ENCODE measurements at places on chromosomes 2 and 18. TPM values are rescaled to one million over a fixed set of nuclear protein-coding genes. Genes with fewer than 3 reads are reported as not detected.

GRCh38 chr2:172228177-172228808 lies 125.6 kb upstream of the DLX2 start:
- no peak for DNase-seq

Gene FOXI3
- not detected for total RNA-seq

- peak; percentile 57 for DNase-seq
Observed at GRCh38 chr18:77124452-77124922, 8.1 kb downstream of the MBP start.

Gene AUP1
- total RNA-seq = 121 TPM

DNA sequence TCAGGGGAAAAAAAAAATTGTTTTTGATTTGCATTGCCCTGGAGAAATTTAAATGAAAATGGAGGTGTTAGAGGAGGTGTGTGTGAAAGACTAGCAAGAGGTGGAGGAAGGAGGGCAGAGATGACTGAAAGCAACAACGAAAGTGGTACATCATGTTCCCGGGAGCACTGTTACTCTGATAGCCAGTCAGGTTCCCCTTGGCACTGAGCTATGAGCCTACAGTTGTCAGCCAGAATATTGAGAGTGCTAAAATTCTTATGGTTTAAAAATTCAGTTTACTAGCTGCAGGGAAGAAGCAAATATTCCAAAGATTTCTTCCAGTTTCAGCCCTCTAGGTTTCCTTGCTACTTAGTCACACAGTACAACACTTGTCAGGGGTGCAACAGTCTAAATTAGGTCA lies 366.7 kb upstream of the DLGAP1 start:
- DNase-seq = no peak

GRCh38 chr18:29056800-29057199 lies 879.9 kb upstream of the CDH2 start:
- no peak for DNase-seq

Gene TRMT61B
- total RNA-seq = 9.4 TPM

Gene GAD1
- 3.2 TPM for total RNA-seq

DNA sequence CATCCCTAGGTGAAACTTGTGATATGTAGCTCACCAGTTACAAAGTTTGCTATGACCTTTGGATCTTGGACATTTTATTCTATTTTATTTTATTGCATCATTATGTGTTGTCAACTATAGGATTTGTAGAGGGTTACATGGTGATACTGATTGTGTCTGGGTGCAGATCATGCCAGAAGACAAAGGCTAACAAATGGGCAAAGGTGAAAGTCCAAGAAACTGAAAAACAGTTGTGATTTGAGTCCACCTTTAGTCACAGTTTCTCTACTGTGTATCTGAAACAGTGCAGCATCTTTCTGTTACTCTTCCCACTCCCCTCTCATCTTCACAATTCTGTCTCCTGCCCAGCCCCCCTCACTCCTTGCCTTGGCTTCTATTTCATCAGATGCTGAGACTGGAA lies 111.9 kb upstream of the LYPD6 start:
- no peak for DNase-seq

GRCh38 chr18:49565612-49566011 lies 3.8 kb downstream of the LIPG start:
- DNase-seq = no peak

DNA sequence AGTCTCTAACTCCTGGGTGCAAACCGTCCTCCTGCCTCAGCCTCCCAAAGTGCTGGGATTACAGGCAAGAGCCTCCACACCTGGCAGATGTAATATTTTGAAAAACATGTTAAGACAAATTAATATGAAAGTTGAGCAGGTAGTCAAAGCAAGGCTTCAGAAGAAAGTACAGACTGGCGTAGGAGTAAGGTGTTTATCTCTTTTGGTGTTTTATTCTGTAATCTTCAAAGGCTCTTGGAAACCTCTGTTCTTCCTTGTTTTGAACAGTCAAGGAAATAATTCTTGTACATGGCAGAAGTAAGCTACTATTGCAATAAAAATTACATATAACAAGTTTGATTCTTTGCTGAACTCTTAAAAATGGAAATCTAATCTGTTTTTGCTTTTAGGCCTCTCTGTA lies 5.3 kb downstream of the RNF138 start:
- DNase-seq = no peak

DNA sequence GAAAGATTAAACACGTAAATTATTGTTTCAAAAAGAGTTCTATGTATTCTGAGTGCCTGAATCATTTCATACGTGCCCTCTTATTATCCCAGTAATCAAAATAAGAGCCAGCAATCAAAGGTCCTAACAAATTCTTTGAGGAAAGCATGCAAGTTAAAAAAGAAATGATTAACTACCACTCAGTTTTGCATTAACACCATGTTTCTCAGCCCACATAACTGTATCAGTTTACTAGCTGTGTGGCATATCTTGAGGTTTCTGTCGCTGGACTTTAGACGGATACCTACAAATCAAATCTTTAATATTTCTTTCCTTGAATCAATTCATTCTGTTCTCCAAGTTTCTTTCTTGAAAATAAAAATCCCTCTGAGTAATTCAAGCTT lies 668.9 kb upstream of the CHAC2 start:
- no peak for DNase-seq

GRCh38 chr2:212727751-212728150 lies 189.1 kb upstream of the ERBB4 start:
- DNase-seq = no peak

DNA sequence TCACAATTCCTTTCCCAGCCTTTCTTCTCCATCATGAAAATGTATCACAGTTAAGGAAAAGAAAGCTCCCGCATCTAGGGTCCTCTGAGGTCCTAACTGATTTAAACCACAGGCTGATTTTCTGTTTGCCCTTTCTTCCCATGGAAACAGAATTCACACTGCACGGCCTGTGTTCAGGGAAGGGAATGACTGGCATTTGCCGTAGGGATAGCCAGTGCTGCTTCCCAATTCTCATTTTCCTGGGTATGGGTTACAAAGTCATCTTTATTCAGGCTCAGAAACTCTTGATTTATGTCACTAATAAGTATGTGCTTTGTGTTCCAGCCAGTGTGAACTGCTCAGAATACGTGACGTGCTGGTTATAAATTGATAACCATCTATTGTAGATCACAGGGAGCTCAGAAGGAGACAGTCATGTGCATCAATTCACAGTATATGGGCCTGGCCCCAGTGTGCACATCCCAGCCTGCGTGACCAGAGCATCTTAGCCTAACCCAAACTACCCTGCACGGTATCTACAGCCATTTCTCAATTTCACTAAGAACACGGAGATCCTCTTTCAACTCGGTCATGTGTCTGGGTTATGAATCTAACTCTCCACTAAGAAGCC lies 163.3 kb downstream of the LRRC30 start:
- no peak for DNase-seq

- DNase-seq = peak; percentile 53
Observed at GRCh38 chr18:76823587-76824011, 1.2 kb downstream of the ZNF236 start.

Gene PROM2
- 0.54 TPM for total RNA-seq

DNA sequence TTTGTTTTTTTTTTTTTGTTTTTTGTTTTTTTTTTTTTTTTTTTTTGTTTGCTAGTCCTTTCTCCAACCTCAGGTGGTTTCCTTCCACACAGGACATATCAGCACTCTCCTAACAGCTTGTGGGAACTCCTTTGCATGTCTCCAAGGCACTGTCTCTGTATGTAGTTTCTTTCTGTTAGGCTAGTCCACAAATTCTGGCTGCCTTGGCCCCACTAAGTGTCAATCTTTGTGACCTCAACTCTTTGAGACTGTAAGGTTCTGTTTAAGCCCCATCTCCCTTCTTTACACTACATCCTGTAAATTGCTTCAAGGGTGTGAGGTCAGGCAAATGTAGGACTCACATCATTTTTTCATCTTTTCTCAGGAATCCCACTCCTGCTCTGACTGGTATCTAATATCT lies 85.1 kb downstream of the NCOA1 start:
- DNase-seq = no peak

Gene REG3A
- not detected for total RNA-seq

DNA sequence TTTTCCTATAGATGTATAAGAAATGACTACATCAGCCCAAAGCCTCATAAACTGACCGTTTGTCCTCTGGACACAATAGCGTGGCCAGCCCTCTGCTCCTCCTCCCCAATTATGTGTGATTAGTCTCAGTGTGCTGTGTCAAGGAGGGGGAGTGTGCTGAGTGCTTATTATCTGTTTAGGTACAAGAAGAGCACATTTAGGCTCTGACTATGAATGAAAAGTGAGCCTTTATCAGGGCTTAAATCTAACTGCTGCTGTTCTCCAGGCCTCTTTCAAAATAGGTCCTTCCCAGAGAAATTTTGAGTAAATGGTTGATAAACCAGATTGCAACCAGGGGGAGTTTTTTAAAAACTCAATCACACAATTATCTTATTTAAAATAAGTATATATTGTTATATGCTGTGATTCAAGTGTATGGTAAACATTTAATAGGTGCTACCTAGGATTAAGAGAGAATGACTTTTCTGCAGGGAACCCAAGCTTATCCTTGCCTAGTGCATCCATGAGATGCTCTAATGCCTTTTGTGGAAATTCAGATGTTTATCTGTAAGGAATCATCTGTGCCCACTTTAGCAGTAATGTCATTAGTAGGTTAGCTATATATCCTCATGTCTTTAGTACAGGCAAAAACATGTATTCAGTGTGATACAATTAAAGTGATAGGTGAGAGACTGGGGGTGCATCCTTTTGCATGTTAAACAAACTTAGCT lies 168.7 kb upstream of the SIX3 start:
- DNase-seq = no peak

Gene C2orf66
- 0.27 TPM for total RNA-seq

DNA sequence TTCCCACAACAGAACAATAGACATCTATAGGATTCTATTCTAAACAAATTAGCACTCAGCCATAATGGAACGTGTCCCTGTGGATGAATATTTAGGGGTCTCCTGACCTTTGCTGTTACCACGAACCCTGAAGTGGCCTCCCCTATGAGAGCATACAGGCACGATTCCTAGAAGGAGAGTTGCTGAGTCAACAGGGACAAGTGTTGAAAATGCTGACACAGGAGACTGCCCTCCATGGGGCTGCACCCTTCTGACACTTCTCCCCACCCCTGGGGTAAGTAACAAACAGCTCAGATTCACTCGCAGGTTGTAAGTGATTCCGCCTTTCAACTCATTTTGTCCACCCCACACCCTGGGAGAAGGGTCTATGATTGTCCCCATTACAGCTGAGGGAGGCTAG lies 14.1 kb upstream of the STK25 start:
- no peak for DNase-seq

Gene CDH2
- total RNA-seq = 3.5 TPM

GRCh38 chr18:24187049-24187448 lies 48.2 kb downstream of the CABYR start:
- DNase-seq = no peak

Gene SNORC
- total RNA-seq = 0.54 TPM

Gene LYPD1
- not detected for total RNA-seq

DNA sequence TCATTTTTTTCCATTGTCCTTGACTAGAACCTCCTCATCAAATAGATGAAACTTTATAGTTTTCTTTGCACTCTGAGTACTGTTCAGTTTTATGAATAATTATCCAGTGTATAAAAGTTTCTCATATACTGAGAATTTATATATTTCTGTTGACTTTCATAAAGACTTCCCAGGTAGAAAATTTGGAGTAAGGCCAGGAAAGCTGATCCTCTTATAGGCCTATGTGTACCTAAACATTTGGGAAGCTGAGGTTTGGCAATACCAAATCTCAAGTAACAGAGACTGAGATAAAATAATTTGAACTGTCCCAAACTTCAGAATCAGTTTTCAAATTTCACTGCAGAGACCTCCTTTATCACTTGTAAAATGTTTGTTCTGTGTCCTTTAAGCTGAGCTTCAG lies 43.4 kb downstream of the CCDC102B start:
- no peak for DNase-seq
